EL (cell line): ENCODE measurements at places on chromosomes 12 and 14.
A peak's percentile ranks its signal among the peaks of the same experiment; 100 is the strongest.

GRCh38 chr14:99026471-99026870 is 245.5 kb downstream of the BCL11B start:
- DNase-seq, result no peak

GRCh38 chr12:121697093-121697698 is 15.4 kb upstream of the TMEM120B start:
- DNase-seq, result peak; percentile 47

- no peak for DNase-seq
These were observed 66.2 kb downstream of the NOC4L start for GRCh38 chr12:132210223-132211055.

- DNase-seq, result no peak
These were observed 77.7 kb downstream of the SLC15A4 start for GRCh38 chr12:128745772-128746689.

- no peak for DNase-seq
These were observed 15.2 kb upstream of the PTPRB start for GRCh38 chr12:70652451-70652850.

DNA sequence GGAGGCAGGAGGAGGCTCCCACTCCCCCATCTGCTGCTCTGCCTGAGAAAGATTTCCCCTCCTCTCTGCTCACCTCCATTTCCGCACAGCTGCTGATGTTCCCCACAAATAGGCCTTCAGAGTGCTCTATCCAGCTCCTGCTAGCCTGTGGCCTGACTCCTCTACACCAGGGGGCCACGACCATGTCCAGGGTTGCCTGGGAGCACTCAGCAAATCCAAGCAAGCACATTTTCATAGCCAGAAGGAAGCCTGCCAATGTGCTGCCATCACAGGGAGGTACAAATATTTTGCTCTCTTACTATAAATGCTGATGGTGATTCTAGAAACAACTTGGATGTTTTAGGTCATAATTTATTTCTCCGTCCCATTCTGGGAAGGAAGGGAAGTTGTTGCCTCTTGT is 17.3 kb downstream of the KCNA5 start:
- DNase-seq, result no peak

- peak; percentile 75 for DNase-seq
These were observed 790 bp downstream of the BTG1 start for GRCh38 chr12:92144631-92145480.

DNA sequence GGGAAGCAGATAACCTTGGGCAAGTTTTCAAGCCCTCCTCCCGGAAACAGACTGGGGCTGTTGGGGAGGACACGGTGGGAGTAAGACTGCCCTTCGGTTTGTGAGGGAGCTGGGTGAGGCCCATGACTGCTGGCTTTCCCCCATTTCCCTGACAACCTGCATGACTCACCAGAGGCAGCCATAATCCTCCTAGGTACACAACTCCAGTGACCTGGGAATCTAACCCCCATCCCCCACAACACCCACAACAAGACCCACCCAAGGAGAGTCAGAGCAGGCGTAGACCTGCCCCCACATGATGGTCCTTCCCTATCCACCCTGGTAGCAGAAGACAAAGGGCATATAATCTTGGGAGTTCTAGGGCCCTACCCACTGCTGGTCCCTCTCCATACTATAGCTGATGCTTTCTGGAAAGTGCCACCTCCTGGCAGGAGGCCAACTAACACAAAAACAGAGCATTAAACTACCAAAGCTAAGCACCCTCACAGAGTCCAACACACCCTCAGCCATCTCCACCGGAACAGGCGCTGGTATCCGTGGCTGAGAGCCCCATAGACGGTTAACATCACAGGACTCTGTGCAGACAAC is 14.8 kb downstream of the DDX24 start:
- DNase-seq, result no peak

DNA sequence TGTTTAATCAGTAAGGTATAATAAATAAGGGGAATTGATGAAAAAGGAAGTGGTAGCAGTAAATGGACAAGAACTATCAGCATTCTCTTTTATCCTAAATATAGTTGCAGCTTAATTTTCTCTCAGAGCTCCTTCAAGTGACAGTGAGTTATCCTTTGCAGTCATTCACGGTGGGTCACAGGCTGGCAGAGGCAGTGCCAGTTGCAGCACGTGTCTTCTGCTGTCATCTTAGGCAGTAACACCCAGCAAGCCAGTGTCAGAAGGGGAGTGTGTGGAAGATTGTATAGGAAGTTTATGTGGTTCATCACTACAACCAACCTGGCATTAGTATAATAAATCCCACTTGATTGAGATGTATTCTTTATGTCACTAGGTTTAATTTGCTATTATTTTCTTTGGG is 170.0 kb downstream of the CCDC91 start:
- DNase-seq, result no peak

- DNase-seq, result peak; percentile 47
These were observed 13.8 kb downstream of the NFKBIA start for GRCh38 chr14:35390577-35391387.

GRCh38 chr12:130992448-130992847 is 38.7 kb downstream of the ADGRD1 start:
- no peak for DNase-seq

DNA sequence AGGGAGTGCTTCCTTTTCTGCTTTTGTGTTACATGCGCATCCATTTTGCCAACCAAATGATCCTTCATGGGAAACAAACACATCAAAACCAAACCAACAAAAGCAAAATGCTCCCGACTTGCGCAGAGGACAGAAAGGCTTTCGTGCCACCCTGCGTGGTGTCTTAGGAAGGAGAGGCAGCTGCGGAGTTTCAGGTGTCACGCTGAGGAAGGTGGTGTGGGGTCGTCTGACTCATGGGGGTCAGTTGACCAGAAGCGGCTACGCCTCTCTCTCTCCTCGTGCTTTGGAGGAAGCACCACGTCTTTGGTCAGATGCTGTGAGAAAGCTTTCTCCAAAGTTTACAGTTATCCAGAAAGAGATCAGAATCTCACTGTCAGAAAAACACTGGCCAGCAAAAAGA is 7.9 kb downstream of the EMP1 start:
- DNase-seq, result no peak

DNA sequence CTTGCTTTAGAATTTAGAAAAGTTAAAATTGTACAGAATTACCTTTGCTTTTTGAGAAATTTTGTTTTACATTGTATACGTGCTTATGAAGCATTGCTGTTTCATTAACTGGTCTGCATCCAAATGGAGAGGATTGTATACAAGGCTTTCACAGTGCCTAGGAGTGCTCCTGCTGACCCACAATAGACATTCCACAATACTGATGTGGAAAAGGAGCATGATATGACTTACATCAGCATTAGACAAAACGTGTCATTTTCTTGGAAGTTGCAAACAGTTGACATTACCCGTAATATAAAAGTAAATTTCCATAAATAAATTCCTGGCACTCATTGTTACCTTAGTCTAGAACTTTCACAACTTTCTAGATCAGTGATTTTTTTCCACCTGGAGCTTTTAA is 1.9 kb downstream of the PRKD1 start:
- DNase-seq, result peak; percentile 47

DNA sequence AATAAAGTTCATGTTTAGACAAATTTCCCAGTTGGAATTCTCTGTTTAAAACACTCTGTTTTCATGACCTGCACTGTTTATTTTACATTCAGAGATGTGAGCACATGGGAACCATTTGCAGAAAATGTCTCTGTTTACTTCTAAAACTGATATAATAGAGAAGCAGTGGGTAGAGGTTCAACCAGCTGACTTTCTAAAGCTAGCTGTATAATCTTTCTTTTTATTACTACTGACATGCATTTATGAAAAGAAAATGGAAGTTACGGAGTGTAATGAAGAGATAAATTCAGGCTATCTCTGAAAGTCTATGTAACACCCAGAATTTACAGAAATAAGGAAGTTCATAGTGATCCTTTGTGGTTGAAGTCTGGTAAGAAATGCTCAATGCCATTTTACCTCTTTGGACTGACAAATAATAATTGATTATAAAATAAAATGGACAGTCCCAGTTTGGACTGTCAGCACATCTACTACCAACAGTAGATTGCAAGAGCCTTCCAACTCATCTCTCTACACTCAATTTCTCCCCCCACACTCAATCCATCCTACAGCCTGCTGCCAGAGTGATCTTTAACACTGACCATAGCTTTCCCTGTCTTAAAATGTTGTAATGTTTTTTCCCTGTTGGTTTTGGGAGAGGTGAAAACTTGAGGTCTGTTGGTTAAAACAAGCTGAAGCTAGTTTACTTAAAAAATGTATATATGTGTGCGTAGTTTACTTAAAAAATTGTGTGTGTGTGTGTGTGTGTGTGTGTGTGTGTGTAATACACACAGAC is 137.4 kb downstream of the AEBP2 start:
- no peak for DNase-seq

DNA sequence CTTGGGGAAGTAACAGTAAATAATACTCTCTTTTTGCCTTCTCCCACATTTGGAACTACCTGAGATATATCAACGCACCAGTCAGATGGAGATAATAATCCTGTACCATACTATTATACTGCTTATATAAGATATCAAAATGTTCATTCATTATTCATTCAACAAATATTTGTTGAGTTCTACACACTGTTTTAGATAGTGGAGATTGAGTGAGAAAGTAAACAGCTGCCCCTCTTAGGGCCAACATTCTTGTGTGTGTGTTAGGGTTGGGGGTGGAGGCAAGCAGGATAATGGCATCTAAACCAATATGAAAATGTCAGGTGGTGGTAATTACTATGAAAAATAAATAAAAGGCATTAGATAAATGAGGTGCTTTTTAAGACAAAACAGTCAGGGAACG is 14.0 kb downstream of the MIS18BP1 start:
- DNase-seq, result no peak

- DNase-seq, result peak; percentile 66
These were observed 1.9 kb downstream of the BCL7A start for GRCh38 chr12:122023339-122024131.

DNA sequence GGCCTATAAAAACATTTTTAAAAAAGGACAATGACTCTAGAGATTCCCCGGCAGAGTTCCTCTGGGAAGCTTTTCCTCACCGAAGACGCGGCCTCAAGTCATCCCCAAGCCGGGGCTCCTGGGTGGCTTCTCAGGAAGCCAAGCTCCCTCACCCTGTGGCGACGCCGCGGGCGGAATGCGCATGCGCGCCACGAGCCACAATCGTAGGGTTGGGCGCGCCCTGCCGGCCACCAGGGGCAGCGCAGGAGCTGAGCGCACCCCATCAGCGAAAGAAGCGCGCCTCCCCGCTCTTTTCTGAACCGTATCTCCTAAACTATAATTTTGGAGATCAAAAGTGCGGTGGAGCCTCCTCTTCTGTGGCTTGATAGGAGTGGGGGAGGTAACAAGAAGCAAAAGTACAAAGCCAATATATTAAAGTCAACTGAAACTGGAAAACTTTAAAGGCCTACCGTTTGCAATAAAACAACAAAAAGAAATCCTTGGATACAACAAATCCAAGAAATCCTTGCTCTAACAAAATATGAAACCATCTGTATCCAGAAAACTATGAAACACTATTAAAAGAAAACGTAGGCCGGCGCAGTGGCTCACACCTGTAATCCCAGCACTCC is 17.4 kb upstream of the CHFR start:
- DNase-seq, result peak; percentile 26

GRCh38 chr14:75334549-75335051 is 56.0 kb downstream of the FOS start:
- DNase-seq, result no peak

GRCh38 chr12:62726471-62726980 is 208.4 kb downstream of the PPM1H start:
- DNase-seq, result no peak

DNA sequence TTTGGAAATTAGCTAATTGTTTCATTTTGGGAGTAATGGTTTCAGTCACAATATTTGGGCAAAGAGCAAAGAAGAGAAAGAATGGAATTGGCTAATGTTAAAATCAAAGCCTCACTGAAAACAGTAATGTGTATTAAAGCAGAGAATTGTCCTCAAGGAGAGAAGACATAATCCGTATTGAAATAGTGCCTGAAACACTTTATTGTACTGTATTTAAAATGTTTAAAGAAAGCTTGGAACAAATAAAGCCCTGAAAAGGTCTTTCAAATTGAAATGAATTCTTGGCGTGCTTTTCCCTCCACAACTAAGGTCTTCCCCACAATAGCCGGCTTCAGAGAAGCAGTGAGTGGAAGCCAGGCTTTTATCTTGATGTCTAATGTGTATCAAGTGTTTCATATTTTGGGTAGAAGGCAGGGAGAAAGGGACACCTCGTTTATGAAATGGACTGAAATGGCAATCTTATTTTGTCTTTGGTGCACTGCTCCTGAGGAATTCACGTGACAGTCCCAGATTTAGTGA is 212.9 kb upstream of the CRY1 start:
- DNase-seq, result no peak

GRCh38 chr14:93997082-93997481 is at the start of gene CCDC197:
Gene CCDC197, plus strand, starts transcription at chr14:93997301. Its CDS starts 831 bp downstream, at chr14:93998132.
- DNase-seq, result no peak

GRCh38 chr14:65492266-65492665 is 79.7 kb downstream of the FUT8 start:
- no peak for DNase-seq

DNA sequence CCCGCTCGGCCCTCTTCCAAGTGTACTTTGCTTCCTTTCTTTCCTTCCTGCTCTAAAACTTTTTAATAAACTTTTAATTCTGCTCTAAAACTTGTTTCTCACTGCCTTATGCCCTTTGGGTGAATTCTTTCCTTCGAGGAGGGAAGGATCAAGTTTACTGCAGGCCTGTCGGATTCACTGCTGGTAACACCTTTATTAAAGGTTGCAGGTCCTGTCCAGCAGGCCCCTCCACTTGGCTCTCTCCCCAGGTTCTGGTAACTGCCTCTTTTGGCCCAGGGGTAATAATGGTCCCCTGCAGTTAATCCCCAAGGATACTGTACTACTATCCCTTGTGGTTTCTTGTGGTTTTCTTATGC is 152.7 kb upstream of the EEA1 start:
- DNase-seq, result no peak

DNA sequence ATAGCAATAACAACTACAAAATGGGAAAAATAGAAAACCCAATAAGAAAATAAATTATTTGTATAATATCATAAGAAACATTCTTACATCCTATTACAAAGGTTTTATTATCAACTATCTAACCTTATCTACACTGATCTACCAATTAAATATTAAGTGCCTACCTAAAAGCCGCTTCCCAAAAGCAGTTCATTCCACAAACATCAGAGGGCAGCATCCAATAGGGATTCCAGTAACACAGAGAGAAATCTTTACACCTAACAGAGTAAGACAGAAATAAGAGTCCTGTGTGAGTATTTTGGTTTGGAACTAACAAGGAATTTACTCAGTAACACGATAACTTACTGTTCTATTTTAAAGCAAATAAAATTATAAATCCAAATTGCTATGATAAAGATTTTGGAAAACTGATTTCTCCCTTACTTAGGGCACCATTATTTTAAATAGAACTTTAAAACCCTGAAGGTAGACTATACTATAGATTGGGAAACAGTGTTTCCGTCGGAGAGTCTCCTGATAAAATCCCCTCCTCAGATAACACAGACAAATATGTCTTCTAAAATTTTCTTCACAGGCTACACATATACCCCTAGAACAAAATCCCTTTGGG is 15.0 kb downstream of the GXYLT1 start:
- DNase-seq, result peak; percentile 75
